ENCODE measurements at places on chromosomes 3 and 15.

DNA sequence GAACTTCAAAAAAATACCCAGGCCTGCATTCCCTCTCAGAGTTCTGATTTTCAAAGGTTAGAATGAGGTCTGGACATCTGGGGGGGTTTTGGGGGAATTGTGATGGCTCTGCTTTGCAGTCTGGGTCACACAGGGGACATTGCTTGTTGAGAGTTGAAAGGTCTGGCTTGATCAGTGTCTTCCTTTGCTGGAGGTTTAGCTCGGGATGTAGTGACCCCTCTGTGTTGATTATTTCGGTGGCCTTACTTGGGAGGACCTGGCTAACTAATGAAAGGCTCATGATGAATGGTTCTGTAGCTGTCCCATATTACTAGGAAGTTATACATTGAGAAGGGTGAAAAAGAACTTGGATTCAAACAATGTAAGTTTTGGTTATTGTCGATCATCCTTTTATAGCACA lies 23.7 kb downstream of the TPM1 start:
- DNase-seq = no peak

- no peak for DNase-seq
These were observed 17.4 kb downstream of the SLC6A1 start for GRCh38 chr3:11009898-11010297.

- no peak for DNase-seq
These were observed 189.2 kb downstream of the USP13 start for GRCh38 chr3:179842061-179842460.

DNA sequence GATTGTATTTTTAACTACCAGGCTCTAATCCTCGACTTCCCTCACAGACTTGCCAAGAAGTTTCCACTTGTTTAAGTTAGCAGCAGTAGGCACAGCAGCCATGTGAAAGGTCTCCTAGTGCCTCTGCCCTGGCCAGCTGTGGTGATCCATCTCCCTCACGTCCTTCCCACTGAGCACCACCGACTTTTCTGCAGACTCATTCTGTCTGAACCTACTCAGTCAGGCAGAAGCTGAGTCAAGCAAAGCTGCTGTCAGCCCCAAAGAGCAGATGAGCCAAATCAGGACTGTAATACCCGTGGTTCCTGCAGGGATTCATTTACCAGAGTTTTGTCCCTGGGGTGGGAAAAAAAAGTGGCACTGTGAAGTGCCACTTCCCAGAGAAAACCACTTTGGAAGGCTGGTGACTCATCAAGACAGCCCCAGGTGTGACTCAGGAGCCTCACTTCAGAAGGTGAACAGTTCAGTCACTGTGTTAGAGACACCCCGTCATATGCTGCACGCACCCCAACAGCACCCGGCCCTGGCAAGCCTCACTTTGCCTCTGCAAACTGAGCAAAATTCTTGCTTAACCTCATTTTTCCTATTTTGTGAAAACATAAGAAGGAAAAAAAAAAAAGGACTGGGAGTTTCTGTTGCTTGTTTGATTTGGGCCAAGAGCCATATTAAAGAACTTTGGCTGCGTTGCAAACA lies 76.0 kb downstream of the WWTR1 start:
- no peak for DNase-seq

DNA sequence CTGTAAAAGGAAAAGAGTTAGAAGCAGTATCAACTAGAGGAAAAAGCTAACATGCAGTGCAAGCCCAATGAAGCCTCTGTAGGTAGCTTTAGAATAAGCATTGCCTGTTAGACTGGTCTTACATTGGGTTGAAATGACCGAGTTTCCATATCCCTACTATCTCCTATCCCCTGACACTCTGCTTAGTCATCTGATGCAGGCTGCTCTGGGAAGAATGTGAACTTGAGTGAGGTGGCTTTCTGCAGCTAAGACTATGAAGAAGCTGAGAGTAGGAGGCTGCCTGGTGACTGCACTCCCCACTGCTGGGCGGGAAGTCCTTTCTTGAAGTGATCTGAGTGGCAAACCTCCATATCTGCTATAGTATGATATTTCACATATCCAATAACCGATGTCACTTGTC lies 64.7 kb downstream of the OXSM start:
- no peak for DNase-seq

- no peak for DNase-seq
These were observed 8.0 kb upstream of the ISLR start for GRCh38 chr15:74165461-74165860.

DNA sequence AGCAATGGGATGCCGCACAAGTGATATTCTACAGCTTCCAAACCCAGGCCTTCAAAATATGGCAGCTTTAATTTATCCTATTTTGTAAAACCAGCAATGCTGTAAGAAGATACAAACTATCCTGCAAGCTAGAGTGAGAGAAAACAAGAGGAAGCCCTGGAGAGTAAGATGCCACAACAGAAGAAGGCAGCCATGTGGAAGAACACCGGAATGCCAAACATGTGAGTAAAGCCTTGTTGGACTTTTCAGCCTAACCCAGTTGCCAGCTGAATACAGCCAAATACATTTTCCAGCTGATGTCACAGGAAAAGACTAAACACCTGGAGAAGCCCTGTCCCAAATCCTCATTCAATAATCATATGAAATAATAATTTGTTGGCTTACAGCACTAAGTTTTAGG lies 1115.1 kb upstream of the CADM2 start:
- no peak for DNase-seq

DNA sequence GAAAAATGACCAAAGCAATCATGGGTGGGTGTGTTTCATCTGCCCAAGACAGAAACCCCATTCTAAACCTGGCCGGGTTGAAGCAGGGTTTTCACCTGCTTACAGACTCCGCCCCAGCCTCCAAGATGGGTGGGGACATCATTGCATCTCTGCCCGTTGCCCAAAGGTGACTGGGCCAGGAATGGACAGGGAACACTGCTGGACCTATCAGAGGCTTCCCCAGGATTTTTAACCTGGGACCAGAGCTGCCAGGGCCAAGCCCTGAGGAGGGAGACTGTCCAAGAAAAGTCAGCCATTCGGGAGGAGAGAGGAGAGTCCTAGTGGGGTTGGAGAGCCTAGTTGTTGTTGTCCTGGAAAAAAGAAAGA lies 109.7 kb upstream of the ALDH1A3 start:
- no peak for DNase-seq

Data from NCI-H2081 (cell line).